T-helper 22 cell (primary cell): ENCODE measurements at places on chromosomes 3 and 15.

- no peak for DNase-seq
Measured at GRCh38 chr3:18423401-18424212, 1.5 kb downstream of the SATB1 start.

DNA sequence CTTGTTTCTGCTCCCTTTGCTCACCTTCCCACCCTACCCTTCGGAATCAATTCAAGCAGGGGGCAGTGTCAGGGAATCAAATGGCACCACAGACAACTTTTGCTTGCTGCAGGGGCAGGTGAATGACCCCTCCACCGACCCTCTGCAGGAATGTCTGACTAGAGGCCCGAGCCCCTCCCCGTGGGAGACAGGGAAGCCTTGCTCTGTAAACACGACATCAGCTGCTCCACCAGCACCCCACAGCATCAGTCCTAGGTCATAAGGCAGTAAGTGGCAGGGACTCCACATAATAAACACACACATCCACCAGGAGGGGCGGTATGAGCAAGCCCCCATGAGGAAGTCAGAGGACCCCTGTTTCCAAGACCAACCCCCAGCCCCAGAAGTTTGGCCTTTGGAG, 2.0 kb upstream of the SLC26A6 start:
- DNase-seq = no peak

DNA sequence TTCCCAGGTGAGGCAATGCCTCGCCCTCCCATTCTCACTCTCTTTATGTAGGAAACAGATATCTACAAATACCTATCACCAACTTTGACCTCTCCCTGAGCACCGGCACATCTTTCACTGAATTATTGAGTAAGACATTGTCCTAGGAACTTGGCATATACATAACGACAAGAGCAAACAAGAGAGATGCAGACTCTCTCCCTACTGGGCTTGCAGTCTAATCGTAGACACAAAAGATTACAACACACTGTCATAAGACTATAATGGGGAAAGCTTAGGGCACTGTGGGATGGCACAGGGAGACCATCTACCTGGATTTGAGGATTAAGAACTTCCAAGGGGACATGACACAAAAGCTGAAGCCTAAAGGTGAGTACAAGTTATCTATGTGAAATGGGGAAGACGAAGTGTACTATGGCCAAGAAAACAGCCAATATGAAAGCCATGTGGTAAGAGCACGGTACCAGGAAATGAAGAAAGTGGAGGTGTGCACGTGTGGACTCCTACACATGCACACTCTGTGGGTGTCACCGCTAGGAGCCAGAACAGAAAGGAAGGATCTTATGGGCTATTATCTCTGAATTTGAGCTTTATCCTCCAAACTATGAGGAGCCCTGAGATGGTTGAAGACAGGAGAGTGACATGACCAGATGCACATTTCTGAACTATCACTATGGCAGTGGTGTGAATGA, 218.8 kb upstream of the STRIT1 start:
- DNase-seq = no peak

DNA sequence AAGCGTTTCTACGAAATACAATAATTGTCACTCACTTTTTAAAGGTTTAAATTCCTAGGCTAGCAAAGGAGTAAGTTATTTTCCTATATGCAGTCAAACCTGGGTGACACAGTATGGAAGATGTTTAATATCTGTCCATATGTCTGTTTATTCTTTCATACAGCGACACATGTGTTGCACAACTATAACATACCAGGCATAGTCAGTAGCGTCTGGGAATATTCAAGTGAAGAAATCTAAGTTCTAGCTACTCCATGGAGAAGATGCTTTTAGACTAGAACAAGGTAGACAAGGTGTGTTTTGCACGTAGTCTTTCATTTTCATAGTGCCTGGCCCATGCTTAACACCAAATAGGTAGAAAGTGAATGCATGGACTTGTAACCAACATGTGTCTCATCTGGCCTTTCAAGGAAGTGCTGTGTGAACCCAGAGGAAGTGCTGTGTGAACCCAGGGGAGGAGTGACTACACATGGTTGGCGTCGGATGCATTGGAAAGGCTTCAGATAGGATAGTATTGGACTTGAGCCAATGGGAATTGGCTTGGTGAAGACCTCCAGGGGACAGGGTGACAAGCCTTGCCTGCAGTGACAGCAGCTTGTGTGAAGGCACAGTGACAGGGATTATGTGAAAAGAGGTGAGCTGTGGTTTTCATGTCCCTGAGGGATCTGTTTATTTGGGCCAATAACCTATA, 267.0 kb downstream of the PTPRG start:
- DNase-seq = no peak

- DNase-seq = no peak
Measured at GRCh38 chr15:57866149-57866736, 159.7 kb downstream of the POLR2M start.

DNA sequence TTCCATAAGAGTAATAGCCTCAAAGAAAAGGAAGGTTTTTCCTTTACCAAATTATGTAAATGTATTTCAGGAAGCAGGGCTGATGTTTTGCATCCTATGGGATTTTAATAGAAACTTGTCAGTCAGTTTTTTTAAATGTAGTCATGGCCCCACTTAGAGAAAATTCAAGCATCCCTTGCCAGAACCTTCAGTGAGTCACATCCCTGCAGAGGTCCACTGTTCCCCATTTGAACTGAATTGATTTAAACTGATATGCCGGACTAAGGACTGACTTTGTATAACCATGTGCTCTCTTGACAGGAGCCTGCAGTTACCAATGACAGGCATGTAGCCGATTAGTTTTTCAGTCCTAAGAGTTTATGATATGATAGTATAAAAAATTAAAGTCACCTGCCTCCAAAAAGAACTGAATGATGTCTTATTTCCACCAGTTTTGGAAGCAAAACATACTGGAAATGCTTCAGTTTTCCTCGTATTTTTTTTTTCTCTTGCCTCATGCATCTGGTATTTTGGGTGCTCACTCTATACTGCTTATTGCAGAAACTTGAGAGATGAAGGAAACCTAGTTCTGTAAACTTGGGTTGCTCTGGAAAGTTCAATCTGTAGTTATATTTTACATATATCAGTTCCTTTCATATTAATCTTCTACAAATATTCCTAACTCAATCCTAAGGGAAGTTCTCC, 30.7 kb downstream of the LRTM1 start:
- DNase-seq = no peak

GRCh38 chr3:195270079-195270816, 711 bp downstream of the XXYLT1 start:
- DNase-seq = no peak

DNA sequence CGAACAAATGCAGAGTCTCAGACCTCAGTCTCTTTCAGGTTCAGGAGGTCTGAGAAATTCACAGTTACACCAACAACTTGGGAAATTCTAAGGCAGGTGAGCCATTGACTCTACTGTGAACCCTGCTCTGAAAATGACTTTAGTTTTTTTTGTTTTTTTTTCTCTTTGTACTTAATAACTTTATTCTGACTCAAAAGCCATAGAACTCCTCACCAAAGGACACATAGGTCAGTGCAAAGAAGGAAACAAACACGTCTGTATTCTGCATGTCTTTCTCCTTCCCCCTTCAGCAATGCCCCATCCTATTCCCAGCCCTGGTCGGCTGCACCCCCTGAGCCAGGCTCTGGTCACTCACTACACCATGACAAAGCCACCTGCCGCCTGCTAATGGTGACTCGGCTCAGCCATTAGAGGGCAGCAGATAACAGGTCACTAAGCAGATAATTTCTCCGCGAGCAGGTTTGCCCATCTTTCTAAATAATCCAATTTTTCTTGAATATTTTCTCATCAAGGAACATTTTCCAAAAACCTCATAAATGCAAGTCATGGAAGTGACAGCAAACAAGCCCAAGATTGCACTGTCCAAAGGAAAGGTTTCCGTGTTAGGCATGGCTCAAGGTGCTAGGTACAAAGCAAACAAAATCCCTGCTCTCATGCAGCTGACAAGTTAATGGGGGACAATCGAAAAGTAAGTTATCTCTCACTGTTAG, 37.7 kb downstream of the TM4SF4 start:
- no peak for DNase-seq

GRCh38 chr3:193859195-193859594, 266.2 kb downstream of the OPA1 start:
- no peak for DNase-seq

GRCh38 chr3:50314342-50314741, 8.2 kb downstream of the HYAL2 start:
- DNase-seq = no peak

GRCh38 chr3:159664006-159664405, 324.6 kb upstream of the IL12A start:
- no peak for DNase-seq

GRCh38 chr3:153130312-153130977, 31.6 kb upstream of the RAP2B start:
- no peak for DNase-seq

- no peak for DNase-seq
Measured at GRCh38 chr3:8899876-8900460, 63.3 kb downstream of the RAD18 start.

GRCh38 chr15:41827290-41827879, 507 bp upstream of the JMJD7 start:
- peak; percentile 41 for DNase-seq

DNA sequence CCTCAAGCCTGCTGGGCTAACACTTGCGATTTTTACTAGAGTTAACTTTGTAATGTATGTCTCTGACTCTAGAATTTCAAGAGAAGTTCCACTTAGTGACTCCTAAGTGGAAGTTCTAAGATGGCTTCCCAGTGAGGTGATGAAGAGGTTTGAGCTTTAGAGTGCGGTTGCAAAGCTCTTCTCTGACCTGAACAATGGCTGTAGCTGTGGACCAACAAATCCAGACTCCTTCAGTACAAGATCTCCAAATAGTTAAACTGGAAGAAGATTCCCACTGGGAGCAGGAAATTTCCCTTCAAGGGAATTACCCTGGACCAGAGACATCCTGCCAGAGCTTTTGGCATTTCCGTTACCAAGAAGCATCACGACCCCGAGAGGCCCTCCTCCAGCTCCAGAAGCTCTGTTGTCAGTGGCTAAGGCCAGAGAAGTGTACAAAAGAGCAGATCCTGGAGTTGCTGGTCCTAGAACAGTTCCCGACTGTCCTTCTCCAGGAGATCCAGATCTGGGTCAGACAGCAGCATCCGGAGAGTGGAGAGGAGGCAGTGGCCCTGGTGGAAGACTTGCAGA, 22.3 kb downstream of the WDR73 start:
- DNase-seq = no peak

GRCh38 chr3:60399861-60400845, 851.1 kb downstream of the FHIT start:
- no peak for DNase-seq

GRCh38 chr3:187870360-187871203, 125.3 kb upstream of the BCL6 start:
- no peak for DNase-seq

- DNase-seq = no peak
Measured at GRCh38 chr15:49789436-49789835, 168.6 kb downstream of the DTWD1 start.

DNA sequence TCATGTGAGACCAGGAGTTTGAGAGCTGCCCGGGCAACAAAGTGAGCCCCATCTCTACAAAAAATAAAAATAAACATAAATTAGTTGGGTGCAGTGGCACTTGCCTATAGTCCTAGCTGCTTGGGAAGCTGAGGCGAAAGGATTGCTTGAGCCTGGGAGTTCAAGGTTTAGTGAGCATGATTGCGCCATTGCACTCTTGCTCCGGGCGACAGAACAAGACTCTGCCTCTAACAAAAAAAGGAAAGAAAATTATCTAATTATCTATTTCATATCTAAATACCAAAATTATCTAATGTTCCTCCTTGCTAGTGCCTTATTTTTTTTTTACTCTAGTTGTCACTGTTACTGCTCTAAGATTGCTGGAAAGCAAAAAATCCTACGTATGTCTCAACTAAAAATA, 16.7 kb upstream of the PAK6 start:
- no peak for DNase-seq

DNA sequence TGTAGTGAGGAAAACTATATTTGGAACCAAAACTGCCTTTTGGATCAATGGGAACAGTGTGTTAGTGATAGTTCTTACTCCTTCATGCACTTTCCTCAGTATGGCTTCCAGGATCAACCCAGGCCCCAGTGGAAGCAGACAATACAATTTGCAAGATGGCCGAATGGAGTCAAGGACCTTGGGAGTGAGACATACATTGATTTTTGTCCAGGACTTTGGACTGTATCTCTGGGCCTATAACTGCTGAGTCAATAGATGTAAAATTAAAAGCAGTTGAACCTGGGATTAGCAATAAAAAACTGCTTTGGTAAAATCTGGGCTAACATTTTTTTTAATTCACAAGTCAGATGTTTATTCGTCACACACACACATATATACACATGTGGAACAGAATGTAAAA, 1.8 kb downstream of the ARRDC4 start:
- DNase-seq = no peak

DNA sequence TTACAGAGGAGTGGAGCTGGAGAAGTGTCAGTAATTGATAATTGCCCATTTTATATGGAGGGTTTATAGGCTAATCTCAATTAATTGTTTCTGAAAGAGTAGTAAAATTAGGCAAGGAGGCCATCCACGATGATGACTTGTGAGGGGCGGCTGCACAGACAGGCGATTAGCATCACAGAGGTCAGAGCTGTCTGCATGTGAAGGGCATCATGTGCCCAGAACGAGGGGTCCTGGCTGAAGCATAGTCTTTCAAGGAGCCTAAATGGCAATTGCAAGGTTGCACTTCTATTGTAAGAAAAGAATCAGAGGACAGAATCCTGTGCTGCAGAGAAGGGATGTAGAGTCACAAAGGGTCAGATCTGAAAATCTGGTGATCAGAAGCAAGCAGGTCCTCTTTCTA, 196.6 kb downstream of the EBLN2 start:
- DNase-seq = no peak

DNA sequence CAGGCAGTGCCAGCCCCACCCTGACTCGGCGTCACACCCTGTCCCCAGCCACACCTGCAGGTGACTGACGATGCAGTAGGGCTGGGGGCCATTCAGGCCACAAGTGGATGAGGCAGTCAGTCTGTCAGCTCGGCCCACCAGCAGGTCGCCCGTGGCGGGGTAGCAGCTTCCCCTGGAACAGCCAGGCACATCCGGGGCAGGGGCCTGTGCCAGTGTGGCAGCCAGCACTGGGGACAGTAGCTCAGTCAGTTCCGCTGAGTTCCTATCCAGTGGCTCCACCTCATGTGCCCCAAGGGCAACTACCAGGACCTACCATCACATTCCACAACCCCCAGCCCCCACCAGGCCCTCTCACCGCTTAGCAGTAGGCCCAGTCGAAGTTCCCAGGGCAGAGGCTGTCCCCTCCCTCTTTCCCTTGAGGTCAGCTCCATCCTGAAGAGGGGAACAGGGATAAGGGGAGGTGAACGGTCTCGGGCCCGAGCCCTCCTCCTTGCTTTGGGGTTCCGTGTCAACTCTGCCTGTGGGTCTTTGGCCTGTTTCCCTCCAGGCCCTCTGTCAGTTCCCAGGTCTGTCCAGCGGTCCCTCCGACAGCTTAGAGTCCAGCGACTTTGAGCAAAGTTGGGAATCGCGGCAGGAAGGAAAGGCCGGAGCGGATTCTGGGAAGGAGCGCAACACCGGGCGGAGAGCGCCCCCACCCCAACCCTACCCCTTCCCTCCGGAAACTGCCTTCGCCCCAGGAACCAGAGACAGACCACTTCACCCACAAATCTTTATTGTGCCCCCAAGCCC, at the start of gene LAMB2:
LAMB2 (minus strand) TSS at position 614 of the 789 bp plus-strand sequence; CDS start at position 431, 183 bp downstream.
- no peak for DNase-seq
